Ovary (tissue), 10 donors: ENCODE measurements at places on chromosomes 7 and 10.

GRCh38 chr7:4003503-4003902 is 678.6 kb upstream of the FOXK1 start:
- DNase-seq: no peak

- DNase-seq: no peak
Measured at GRCh38 chr10:96655461-96656197, 64.7 kb downstream of the PIK3AP1 start.

GRCh38 chr7:18508443-18509427 is 13.2 kb downstream of the HDAC9 start:
- no peak for DNase-seq

GRCh38 chr7:73717991-73718405 is 1.5 kb downstream of the STX1A start:
- DNase-seq: no peak

DNA sequence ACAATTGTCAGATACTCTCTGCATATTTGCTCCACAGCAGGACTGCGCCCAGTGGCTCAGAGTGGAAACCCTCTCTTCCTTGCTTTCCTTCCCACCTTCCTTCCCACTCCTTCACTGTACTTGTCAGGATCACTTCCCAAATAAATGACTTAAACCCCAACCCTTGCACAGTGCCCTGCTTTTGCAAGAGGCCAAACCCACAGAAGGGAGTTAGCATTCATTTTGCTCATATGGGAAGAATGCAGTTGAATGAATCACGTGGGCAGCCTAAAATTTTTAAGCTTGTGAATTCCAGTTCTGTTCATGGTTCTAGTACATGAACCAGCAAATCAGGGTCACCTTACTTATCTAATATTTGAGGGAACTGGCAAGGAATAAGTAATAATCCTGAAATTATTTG is 47.7 kb upstream of the SFMBT2 start:
- no peak for DNase-seq
